ENCODE measurements at places on chromosomes 7 and 10.

GRCh38 chr7:85001495-85002345 is 185.1 kb downstream of the SEMA3D start:
- no peak for DNase-seq

- DNase-seq, result no peak
Observed at GRCh38 chr7:127366680-127367079, 25.8 kb downstream of the ZNF800 start.

- DNase-seq, result no peak
Observed at GRCh38 chr10:87594864-87595263, 64.8 kb upstream of the PAPSS2 start.

GRCh38 chr10:36468620-36469019 is 656.8 kb upstream of the ANKRD30A start:
- DNase-seq, result no peak

DNA sequence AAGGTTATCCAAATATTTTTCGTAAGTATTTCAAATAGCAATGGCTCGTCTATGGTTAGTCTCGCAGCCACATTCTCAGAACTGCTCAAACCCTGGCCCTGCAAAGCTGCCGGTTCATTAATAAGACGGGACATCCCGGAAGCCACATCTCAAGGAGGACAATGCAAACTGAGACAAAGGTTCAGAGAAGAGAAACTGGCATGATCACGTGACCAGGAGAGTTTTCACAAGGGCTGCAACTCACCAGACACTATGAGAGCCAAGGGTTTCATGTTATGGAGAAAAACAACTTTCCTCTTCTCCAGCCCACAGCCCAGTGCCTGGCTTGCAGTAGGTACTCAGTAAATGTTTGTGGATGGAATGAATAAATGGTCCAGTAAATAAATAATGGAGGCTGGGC is 5.0 kb upstream of the HSPA12A start:
- DNase-seq, result no peak

DNA sequence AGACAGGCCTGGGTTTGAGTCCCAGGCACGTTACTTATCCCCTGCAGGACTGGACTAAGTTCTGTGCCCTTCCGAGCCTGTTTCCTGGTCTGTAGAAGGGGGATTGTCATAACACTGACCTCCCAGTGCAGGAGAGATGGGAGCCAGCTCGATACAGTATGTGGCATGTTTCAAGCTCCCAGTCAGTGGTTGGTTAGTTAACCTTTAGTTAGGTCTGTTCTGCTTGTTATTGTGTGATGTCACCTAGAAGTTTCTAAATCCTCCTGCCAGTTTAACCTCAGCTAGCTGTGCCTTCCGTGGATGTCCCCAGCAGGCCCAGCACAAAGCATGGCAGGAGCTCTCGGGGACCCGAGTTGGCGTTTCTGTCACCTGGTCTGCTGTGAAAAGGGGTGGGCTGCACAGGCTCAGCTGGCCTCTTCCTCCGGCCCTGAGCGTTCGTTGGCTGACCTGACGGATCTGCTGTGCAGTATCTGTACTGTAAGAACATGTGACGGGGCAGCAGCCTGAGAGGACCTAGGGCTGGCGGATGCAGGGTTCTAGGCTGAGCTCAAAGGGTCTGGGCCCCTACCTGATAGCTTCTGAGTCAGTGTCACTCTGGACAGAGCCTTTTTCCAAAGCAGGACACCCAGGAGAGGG is 53.0 kb downstream of the SPOCK2 start:
- no peak for DNase-seq

- no peak for DNase-seq
Observed at GRCh38 chr7:67807826-67808225, 811.2 kb downstream of the TYW1 start.

- DNase-seq, result no peak
Observed at GRCh38 chr10:95640891-95641315, 15.6 kb downstream of the ALDH18A1 start.

DNA sequence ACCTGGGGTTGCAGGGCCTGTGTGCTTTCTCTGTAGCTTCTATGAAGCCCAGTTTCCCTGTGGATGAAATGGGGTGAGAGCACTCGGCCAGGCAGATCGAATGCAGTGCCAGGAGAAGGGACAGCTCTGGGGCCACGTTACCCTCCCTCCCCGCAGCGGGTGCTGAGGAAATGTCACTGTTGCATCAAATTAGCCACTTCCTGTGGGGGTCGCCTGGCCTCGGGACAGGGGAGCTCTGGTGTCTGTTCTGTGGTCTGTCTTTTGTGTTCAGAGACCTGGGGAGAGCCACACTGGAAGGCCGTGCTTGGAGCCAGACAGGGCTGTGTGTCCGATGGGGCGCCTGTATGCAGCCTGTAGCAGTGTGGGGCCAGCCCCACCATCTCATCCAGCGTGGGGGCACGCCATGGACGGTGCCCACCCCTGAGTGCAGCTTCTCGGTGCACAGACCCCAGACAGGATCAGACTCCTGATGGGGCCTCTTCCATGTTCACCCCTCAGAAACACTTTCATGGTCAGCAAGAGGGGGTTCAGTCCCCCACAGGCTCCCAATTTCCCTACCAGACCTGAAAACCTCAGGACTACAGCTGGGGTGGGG is 13.6 kb downstream of the TTYH3 start:
- DNase-seq, result no peak

DNA sequence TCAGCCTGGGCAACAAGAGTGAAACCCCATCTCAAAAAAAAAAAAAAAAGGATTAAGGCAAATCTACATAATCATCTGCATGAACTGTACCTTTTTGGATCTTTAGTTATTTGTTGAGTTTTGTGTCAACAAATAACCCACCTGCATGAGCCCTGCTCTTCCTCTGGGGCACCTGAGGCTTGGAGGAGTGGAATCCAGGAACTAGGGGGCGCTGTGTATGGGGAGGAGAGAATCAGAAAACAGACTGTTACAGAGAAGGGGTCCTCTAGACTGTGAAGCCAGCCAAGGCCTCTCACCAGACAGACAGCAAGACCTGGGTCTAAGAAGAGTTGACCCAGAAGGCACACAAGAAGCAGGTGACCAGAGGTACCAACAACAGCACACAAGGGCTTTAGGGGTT is 682.8 kb upstream of the NRP1 start:
- DNase-seq, result no peak

GRCh38 chr10:129049501-129049900 is 417.5 kb upstream of the MGMT start:
- no peak for DNase-seq

DNA sequence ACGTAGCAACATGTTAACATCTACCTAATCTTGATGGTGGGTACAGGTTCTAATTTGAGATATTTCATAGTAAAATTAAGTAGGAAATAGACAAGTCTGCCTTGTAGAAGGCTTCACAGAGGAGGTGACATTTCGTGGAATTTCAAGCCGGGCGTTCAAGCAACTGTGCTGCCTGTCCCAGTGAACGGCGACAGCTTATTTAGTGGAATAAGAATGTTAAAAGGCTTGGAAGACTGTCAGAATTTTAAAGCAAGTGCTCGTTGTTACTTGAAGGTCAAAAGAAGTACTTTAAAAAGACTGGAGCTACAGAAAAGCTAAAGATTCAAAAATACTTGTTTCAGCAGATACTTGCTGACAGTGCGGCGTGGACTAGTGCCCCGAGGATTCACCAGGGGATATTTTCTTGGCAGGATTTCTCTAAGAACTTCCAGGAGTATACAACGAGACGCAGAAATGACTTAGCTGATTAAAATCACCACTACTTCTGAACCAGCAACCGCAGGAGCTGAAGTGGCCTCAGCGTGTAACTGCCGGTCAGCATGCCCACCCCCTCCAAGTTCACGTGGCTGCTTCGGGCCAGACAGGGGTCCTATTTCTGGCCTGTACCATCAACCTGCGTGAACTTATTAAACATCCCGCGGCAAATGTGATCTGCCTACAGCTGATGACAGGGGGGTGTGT is 46.5 kb downstream of the CTBP2 start:
- DNase-seq, result no peak

- peak; percentile 22 for DNase-seq
Observed at GRCh38 chr7:148963583-148964482, 64.5 kb downstream of the PDIA4 start.

- DNase-seq, result no peak
Observed at GRCh38 chr7:157440346-157441022, 103.7 kb downstream of the DNAJB6 start.

- DNase-seq, result no peak
Observed at GRCh38 chr7:101866328-101866727, 48.9 kb downstream of the CUX1 start.

- no peak for DNase-seq
Observed at GRCh38 chr7:113444261-113444660, 325.9 kb upstream of the SMIM30 start.

DNA sequence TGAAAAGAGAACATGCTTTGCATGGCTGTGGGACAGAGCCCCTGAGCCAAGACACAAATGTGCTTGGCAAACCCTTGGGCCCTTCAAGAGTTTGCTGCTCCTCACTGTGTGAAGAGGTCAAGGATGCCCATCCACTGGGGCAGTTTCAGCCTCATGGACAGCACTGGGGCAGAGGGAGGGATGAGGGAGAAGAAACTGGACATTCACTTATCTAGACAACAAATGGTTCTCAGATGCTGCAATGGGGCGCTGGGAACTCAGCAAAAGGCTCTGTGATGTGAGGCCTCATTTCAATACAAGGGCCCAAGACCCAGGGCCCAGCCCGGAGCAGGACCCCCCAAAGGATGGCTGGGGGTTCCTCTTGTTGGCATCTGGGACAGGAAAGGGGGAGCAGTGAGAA is 49.1 kb downstream of the EBF3 start:
- no peak for DNase-seq

DNA sequence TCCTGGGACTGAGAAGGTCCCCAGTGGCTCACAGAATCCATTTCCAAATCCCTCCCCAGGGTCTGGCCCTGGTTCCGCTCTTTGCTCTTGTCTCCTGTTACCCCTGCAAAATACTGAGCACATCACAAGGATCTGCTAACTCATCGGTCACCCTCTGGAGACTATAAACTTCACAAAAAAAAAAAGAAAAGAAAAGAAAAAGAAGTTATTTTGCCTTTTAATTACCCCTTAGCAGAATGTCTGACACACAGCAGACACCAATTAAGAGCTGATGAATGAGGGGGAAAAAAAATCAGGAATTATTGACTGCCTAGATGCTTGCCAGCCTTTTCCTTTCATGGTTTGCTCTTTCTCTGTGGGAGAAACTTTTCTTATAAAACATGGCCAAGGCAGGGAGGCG is 578.7 kb downstream of the GRID1 start:
- no peak for DNase-seq

GRCh38 chr7:74320645-74321221 is 31.5 kb downstream of the CLIP2 start:
- DNase-seq, result no peak

- DNase-seq, result no peak
Observed at GRCh38 chr10:95214369-95214768, 20.3 kb downstream of the ACSM6 start.

- DNase-seq, result no peak
Observed at GRCh38 chr10:4850397-4850796, 24.4 kb downstream of the AKR1E2 start.

DNA sequence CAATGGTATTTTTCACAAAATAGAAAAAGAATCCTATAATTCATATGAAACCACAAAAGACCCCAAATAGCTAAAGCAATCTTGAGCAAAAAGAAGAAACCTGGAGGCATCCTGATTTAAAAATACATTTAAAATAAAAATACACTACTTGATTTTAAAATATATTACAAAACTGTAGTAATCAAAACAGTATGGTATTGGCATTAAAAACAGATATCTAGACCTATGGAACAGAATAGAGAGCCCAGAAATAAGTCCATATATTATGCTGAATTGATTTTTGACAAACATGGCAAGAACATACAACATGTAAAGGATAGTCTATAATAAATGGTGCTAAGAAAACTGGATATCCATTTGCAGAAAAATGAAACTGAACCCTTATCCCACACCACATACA is 34.8 kb downstream of the CUBN start:
- no peak for DNase-seq

DNA sequence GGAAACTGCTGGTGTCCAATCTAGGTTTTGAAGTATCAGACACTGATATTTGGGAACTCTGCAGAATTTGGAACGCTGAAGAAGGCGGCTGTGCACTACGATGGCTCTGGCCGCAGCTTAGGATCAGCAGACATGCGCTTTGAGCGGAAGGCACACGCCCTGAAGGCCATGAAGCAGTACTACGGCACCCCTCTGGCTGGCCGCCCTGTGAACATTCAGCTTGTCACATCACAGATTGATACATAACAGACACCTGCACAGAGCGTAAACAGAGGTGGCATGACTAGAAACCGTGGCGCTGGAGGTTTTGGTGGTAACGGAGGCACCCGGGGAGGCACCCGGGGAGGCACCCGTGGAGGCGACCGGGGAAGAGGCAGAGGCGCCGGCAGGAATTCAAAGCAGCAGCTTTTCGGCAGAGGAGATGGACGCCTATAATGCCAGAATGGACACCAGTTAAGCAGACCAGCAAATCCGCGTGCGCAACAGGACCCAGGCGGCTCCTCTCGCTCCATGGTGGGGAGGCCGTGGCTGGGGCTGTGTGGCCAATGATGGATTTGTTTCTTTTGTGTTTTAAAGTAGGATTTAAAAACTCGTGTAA is 22.2 kb upstream of the CCL24 start:
- DNase-seq, result no peak

DNA sequence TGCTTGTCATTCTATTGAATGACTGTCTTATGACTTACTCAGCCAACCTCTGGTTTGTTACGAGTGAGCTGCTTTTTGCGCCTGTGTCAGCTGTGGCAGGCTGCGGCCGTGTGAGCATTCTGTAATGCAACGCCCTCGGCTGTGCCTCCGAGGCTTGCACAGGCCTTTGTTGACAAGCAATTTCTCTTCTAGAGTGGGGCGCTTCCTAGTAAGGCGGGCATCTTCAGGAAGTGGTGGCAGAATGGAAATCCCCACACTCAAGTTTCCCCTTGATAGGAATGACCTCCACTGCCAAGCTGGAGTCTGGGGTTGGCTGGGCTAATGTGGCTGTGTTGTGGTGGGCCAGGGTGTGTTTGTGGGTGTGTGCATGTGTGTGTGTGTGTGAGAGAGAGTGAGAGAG is 20.2 kb upstream of the TMEM178B start:
- DNase-seq, result no peak

DNA sequence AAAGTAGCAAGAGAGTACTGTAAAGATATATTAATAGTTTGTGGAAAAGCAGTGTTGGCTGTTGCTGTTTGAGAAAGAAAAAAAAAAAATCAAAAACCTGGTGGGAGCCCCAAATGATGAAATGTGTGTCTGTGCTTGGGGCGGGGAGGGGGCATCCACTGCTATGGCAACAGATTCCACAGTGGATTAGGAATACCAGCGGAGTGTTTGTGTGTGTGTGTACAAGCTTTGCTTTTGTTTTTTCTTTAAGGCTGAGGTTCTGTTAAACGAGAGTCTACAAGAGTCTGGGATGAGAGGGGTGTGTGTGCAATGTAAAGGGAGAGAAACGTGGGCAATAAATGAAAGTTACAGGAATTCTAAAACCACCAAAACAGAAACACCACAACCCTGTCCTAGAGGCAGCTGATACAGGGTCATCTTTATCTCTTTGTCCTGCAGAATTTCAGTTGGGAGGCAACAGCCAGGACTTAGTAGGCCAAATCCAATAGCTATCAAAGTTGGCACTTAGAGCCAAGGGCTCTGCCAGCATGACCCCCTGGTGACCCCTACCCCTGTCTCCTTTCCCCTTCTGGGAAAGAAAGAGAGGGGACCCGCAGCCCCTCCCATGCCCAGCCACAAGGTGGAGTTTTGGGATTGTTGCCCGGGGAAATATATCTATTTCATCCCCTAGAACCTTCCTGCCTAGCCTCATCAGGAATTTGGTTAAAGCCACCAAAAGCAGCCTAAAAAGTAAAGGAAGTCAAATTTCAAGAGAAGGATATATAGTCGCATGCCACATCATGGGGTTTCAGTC is 85.4 kb downstream of the OSBPL3 start:
- DNase-seq, result no peak

GRCh38 chr7:2104107-2104710 is 128.5 kb downstream of the MAD1L1 start:
- DNase-seq, result peak; percentile 83

Measured in Ammon's horn (tissue), 1 donor.